ENCODE measurements at places on chromosomes 1 and 21. TPM values are rescaled to one million over a fixed set of nuclear protein-coding genes. Genes with fewer than 3 reads are reported as not detected.

Gene VANGL2
- 0.06 TPM for total RNA-seq

Gene SLC45A3
- 0.19 TPM for total RNA-seq

Gene LRRC3
- 1.0 TPM for total RNA-seq

Gene SRP9
- 336 TPM for total RNA-seq

Gene FCRL1
- not detected for total RNA-seq

All from activated CD8-positive, alpha-beta memory T cell treated with anti-CD3 and anti-CD28 coated beads for 36 hours (primary cell).